Calu3 (cell line): ENCODE measurements at places on chromosomes 1 and 21. TPM values are rescaled to one million over a fixed set of nuclear protein-coding genes. Genes with fewer than 3 reads are reported as not detected.

DNA sequence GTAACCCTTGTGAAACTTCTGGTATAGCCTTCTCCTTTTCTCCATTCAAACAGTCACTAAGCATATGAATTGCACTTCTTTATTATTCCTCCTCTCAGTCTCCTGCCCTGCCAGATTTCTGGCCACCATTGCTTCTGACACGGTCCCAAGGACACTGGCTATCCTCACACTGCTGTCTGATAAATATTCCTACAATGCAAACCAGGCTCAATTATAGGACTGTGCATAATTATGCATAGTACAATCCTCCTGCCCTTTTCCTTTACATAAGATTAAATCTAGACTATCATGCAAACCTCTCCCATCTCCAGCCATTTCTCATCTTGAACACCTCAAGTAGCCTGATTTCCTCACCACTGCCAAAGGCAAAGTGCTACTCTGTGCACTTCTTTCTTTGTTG, 704.3 kb upstream of the ADAMTS5 start:
- no peak for DNase-seq
- H3K4me1 ChIP-seq: no peaks in the 10 kb centered on the region
- H3K27me3 ChIP-seq: no peaks in the 10 kb centered on the region
- H3K27ac ChIP-seq: no peak overlapping the region
- no peaks in the 10 kb centered on the region for H3K36me3 ChIP-seq

GRCh38 chr1:24421502-24421901, 5.9 kb downstream of the NIPAL3 start:
- no peak overlapping the region for H3K27ac ChIP-seq
- H3K36me3 ChIP-seq: peaks cover 13% of the 10 kb centered on the region
- peaks cover 14% of the 10 kb centered on the region for H3K4me1 ChIP-seq

GRCh38 chr1:86912281-86912900, 1.5 kb downstream of the SELENOF start:
- H3K36me3 ChIP-seq: peaks cover 23% of the 10 kb centered on the region
- no peak overlapping the region for H3K27ac ChIP-seq
- peaks cover 38% of the 10 kb centered on the region for H3K4me1 ChIP-seq
- no peak for DNase-seq

DNA sequence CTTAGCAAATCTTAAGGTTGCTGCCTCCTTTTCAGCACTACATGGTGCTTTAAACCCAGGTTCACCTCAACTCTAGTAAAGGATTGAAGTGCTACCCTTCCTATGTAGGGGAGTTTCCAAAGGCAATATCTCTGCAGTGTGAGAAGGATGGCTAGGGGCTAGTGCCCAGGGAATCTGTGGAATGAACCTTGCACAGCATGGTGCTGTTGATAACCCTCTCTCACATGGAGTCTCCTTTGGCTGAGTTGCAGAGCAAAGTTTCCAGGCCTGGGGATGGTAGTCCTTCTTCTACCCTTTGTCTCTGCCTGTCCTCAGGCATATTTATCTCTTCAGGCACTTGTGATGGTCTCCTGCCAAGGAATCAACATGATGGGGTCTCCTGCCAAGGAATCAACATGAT, 59.4 kb downstream of the AXDND1 start:
- DNase-seq: no peak
- no peak overlapping the region for H3K4me3 ChIP-seq
- H3K27ac ChIP-seq: no peak overlapping the region

- no peaks in the 10 kb centered on the region for H3K4me1 ChIP-seq
- peaks cover 13% of the 10 kb centered on the region for H3K36me3 ChIP-seq
- H3K27ac ChIP-seq: no peak overlapping the region
- no peak for DNase-seq
- no peaks in the 10 kb centered on the region for H3K27me3 ChIP-seq
Measured at GRCh38 chr1:8357329-8358101, 39.6 kb downstream of the SLC45A1 start.

DNA sequence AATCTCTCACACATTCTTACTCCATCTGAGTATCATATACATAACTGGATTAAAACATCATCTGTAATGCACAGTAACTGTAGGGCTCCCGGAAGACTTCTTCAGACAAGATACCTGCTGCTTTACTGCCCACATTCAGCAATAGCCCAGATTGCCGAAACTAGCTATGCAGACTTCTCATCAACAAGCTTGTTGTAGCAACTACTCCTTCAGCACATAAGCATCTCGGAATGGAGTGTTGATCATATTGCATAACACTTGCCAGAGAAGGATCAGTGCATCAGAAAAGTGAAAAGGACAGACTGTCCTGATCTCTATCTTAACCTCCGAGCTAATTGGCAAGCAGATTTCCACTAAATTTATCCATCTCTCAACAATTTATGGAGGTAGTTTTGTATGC, 354.6 kb upstream of the C1orf87 start:
- no peak overlapping the region for H3K4me3 ChIP-seq
- H3K36me3 ChIP-seq: no peaks in the 10 kb centered on the region
- H3K4me1 ChIP-seq: peaks cover 15% of the 10 kb centered on the region
- no peak overlapping the region for H3K27ac ChIP-seq

DNA sequence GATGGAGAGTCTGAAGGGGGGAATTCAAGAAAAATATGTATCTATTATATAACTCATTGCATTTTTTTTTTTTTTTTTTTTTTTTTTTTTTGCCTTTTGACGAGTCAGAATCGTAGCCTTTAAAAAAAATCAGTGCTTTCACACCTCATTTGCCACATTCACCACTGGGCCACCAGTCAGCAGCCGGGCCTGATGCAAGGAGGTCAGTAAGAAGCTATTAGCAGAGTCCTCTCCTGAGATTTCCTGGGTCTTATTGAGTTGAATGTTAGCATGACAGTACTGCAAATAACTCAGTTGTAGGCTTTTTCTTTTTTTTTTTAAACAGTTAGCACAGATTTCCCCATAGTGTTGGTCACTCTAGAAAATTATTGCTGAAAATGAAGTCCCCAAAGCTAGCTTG, 139.8 kb downstream of the SPATA17 start:
- no peaks in the 10 kb centered on the region for H3K4me1 ChIP-seq
- no peaks in the 10 kb centered on the region for H3K27me3 ChIP-seq
- H3K36me3 ChIP-seq: no peaks in the 10 kb centered on the region
- no peak overlapping the region for H3K4me3 ChIP-seq

- peaks cover 3% of the 10 kb centered on the region for H3K36me3 ChIP-seq
- H3K27ac ChIP-seq: no peak overlapping the region
- no peaks in the 10 kb centered on the region for H3K4me1 ChIP-seq
Measured at GRCh38 chr1:5917281-5917590, 75.0 kb downstream of the NPHP4 start.

DNA sequence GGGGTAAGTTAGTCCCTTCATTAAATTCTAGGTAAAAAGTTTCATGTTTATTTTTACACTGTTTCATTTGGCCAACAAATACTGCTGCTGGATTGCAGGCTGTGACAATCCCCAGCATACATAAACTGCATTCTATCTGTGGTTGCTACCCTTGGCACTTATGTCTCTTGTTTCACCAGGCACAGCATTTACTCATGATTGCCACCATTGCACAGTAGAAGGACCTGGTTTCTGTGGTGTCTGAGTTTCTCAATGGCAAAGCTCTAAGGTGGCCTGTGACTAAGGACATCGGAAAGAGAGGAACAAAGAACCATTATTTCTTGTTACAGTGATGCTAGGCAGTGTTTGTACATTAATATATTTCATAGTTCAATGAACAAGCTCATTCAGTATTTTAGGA, 878.4 kb upstream of the NEGR1 start:
- H3K27me3 ChIP-seq: no peaks in the 10 kb centered on the region
- no peak overlapping the region for H3K27ac ChIP-seq
- H3K4me1 ChIP-seq: no peaks in the 10 kb centered on the region
- no peaks in the 10 kb centered on the region for H3K36me3 ChIP-seq

DNA sequence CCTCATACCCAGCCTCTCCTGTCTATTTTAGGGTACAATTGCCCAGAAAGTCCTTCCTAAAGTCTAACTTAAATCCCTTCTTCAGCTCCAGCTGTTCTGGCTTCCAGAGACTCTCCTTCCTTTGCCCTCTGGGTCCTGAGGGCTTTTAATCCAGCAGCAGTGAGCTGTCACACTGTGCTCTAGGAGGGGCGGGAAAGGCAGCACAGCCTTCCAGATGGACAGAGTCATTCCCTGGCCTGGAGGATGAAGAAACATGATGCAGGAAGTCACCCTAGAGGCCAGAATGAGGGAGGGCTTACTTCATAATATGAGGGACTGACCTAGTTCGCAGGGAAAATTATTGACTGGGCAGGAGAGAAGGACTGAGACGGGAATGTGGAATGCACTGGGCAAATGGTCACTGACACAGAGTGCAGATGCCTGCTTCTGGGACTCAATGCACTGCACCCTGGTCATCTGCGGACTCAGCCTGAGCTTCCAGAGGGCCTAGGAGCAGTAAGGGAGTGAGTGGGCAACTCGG, 1.3 kb downstream of the SH2D2A start:
- H3K27ac ChIP-seq: no peak overlapping the region
- DNase-seq: no peak
- H3K4me3 ChIP-seq: no peak overlapping the region
- peaks cover 7% of the 10 kb centered on the region for H3K36me3 ChIP-seq

DNA sequence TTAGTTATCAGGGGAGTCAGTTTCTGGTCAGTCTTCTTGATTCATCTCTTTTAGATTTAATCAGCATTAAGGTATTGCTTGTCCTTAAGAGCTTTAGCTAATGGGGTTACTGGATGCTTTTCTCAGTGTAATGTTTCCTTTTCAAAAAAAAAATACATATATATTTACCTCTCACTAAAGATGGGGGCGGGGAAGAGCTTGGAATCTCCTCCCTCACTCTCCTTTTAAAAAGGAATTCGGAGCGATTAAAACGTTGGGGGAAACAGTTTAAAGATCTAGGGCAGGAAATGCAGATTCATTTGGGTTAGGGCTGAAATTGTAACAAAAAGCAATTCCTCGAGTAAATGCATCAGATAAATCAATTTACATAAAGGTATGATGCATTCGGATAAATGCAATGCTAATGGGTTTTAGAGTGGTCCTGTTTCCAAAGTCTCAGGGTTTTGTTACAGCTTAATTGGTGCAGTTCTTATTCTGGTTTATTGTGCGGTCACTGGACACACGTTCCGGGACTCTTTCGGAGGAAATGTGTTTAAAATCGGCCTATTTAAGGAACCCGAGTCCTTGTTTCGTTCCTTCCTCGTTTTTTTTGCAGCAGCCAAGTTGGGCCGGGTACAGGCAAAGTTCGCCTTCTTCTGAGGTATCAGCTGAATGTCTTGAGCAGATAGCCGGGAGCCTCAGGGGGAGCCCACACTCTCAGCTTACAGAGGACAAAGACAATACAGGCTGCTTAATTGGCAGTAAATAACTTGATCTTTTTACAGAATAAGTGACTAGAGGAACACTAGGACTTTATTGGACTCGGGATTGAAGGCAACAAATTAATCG, 1.6 kb downstream of the LMO4 start:
- H3K36me3 ChIP-seq: peaks cover 78% of the 10 kb centered on the region
- no peaks in the 10 kb centered on the region for H3K27me3 ChIP-seq
- DNase-seq: no peak
- peaks cover 20% of the 10 kb centered on the region for H3K4me1 ChIP-seq

- H3K4me3 ChIP-seq: no peak overlapping the region
- H3K27ac ChIP-seq: no peak overlapping the region
- no peaks in the 10 kb centered on the region for H3K4me1 ChIP-seq
Measured at GRCh38 chr1:4307911-4308545, 346.4 kb upstream of the AJAP1 start.

Gene CRYBG2
- 6.4 and 17.6 TPM in 2 replicates for total RNA-seq

Gene PAPPA2
- total RNA-seq: 0.05 and 0.14 TPM in 2 replicates

Gene MCOLN2
- 12.2 and 12.6 TPM in 2 replicates for total RNA-seq

Gene KLF17
- total RNA-seq: not detected in 2 replicates

Gene LMX1A
- total RNA-seq: not detected in 2 replicates
